HFFc6 (cell line): ENCODE measurements at places on chromosomes 12 and 14.

GRCh38 chr12:65269603-65270002, 8.9 kb upstream of the MSRB3 start:
- DNase-seq, result no peak

- no peak for DNase-seq
Observed at GRCh38 chr12:52122540-52122871, 43.0 kb downstream of the SMIM41 start.

DNA sequence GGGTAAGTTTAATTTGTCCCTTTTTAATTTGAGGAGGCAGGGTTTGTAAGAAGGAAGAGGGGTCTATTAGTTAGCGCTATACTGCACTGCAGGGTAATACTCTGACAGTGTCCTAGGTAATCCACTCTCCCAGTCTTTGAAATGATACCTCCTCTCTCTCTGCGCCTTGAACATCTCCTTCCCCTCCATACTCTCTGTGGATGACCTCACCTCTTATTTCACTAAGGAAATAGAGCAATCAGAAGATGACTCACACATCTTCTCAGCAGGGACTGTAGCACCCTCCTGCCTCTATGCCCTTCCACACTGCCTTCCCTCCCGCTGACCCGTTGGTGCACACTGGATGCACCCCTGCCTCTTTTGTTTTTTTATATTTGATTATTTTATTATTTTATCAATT, 94.2 kb downstream of the GRIP1 start:
- no peak for DNase-seq

DNA sequence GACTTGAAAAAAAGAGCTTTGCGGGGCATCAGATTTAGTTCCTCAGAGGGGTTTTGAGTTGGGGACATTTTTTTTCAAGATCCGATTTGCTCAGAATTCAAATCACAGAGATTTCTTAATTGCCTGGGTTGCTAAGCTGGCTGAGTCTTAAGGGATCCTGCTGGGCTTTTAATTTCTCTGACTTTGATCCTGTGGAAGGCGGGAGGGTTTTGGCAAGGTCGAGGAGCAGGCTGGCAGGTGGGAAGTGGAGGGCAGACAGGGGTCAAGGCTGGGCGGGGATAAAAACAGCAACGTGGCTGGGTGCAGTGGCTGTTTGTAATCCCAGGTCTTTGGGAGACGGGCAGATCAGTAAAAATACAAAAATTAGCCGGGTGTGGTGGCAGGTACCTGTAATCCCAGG, 33.5 kb upstream of the CCDC63 start:
- DNase-seq, result no peak

DNA sequence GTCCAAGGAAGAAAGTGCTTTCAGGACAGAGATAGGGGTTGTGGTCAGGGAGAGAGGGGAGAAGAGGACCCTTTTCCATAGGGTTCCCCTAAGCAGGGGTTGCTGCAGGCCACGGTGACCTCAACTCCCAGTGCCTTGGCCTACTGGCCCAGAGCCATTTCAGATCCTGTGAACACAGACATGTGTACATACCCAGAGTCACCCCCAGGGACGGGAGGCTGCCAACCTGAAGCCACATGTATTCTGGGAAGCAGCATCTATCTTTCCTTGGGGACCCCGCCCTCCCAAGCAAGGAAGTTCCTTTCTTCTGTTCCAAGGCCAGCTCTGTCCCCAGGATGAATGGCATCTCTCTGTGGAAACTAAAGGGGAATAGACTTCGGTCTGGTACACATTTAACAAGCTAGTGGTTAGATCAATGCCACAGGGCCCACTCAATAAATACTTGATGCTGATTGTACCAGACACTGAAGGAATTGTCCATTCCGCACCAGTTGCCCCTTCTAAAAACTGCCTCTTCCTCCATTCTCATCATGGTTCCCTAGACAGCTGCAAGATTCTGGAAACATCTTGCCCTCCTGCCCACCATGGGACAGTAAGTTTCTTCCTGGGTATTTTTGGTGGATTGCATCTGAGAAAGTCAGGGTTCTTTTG, 25.2 kb upstream of the DGLUCY start:
- no peak for DNase-seq

- DNase-seq, result no peak
Observed at GRCh38 chr14:69260190-69260860, 367 bp downstream of the GALNT16 start.

DNA sequence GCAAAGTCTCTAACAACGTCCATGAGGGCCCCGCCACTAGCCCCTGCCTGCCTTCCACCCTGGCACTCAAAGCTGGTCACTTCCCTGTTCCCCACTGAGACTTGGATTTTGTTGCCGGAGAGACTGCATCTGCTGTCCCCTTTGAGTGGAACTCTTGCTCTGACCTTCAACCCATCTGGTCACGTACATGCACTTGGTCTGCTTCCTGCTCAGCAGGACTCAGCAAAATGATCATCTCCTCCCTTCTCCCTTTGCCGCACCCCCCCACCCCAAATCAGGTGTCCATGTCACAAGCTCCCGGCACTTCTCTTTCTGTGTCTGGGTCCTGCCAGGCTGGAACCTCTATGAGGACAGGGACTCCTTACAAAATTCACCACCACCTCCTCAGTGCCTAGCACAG, 180.9 kb downstream of the CHST11 start:
- no peak for DNase-seq

GRCh38 chr12:132356691-132357622, 27.6 kb upstream of the GALNT9 start:
- DNase-seq, result peak; percentile 33

- no peak for DNase-seq
Observed at GRCh38 chr12:23757541-23757962, 191.9 kb downstream of the SOX5 start.

DNA sequence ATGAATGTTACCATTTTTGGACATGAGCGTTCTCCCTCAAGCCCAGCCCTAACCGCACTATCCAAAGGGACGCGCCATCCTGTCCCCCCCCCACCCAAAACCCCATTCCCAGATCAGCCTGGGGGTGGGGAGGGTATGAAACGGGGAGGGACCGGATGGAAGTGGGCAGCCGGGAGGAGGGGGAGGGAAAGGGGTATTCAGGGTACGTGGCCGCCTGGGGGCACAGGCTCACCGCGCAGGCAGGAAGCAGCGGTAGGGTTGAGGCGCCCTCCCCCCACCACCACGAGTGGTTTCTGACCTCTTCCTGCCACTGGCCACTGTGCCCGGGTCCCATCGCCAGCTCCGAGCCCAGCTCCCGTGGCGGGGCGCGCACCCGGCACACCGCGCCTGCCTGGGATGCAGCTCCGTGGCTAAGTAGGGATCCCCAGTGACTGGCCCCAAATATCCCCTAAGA, 1.4 kb downstream of the ACTN1 start:
- DNase-seq, result peak; percentile 90

GRCh38 chr14:37526994-37527393, 68.1 kb downstream of the FOXA1 start:
- no peak for DNase-seq

DNA sequence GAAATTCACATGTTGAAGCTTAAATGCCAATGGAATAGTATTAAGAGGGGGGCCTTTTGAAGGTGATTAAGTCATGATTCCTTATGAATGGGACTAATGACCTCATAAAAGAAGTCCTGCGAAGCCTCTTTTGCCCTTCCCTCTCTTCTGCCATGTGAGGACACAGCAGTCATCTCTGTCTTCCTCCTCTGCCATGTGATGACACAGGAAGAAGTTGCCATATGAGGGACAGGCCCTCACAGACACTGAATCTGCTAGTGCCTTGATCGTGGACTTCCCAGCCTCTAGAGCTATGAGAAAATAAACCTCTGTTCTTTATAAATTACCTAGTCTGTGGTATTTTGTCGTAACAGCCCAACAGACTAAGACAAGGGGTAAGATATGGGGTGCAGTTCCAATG, 100.7 kb downstream of the VCPKMT start:
- no peak for DNase-seq

DNA sequence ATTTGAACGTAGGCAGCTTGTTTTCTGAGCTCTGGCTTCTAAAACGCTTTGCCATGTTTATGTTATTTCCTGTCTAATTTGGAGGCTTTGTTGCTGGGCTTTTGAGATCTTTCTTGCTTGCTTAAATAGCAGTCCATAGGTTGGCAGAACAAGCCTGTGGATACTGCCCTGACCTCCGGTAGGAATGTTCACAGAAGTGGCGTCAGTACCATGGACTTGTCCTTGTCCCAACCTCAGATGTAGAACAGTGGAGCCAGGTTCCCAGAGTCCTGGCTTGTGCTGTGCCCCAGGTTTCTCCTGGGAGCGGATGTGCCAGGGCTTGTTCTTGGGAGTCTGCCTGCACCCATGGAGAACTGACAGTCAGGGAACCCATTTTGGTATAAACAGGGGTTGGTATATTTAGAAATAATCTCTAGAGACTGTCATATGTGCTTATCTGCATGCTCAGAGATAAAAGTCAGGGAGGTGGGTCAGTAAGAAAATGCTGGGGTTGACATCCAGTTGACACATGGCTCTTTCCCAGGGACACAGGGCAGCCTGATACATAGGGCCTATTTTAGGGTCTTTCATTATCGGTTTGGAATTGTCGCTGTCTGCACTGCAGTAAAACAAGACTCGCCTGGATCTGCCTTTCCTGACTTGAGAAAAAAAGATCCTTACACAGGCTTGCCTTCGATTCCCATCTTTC, 22.9 kb downstream of the CACNA1C start:
- no peak for DNase-seq

GRCh38 chr12:12812618-12813119, 477 bp upstream of the DDX47 start:
- DNase-seq, result no peak

- DNase-seq, result no peak
Observed at GRCh38 chr14:100891501-100892445, 11.7 kb downstream of the RTL1 start.

DNA sequence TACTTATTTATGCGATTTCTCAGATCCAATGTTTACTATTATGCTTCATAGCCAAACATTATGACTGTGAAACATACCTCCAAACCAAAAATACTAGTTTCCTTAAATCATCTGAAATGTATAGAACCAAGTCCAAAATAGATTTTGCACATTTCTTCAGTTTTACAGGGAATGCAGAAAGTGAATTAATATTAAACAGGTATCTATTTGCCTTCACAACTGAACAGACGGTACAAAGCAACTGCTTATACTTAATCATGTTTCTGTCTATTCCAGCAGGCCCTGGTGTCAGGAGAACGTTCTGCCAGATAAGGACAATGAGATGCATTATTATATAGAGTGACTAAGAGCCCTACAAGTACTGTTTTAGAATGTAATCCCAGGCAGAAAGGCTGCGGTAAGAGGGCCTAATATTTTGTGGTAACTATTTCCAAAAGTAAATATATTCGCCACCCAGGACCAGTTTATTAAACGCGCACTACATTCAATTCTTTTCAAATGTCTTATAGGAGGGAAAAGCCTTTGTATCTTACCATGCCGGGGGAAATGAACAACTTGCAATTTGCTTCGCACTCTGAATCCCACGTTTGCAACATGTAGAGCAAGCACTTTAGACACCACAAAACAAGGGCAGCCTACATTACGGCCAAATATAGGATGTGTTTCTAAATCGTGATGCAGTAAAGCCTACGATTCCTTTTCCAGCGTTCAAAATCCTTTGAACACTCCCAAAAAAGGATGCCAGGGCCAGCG, 1.5 kb downstream of the CORO1C start:
- DNase-seq, result peak; percentile 15

DNA sequence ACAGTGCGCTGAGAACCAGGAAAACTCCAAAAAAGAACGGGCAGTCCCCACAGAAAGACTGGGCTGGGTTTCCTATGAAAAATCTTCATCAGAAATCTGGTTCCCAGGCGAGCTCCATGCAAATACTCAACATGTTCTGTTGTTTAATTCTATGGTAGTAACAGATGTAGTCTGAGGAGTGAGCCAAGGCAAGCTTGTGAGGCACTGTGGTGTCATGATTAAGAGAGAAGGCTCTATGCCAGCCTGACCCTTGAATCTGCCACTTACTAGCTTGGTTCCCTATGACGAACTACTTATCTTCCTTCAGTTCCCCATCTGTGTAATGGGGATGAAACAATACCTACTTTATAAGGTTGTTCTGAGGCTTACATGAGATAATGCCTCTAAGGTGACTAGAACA, 10.7 kb downstream of the POMT2 start:
- no peak for DNase-seq

GRCh38 chr12:89352492-89353187, at the start of gene DUSP6:
Gene DUSP6 (minus strand): TSS chr12:89352501. CDS start chr12:89352039, 462 bp downstream.
- peak; percentile 100 for DNase-seq

- no peak for DNase-seq
Observed at GRCh38 chr14:94161981-94162380, 12.1 kb upstream of the PPP4R4 start.

- peak; percentile 12 for DNase-seq
Observed at GRCh38 chr12:95473231-95473883, 595 bp upstream of the METAP2 start.

- DNase-seq, result no peak
Observed at GRCh38 chr12:50859621-50860310, 17.0 kb downstream of the TMPRSS12 start.

DNA sequence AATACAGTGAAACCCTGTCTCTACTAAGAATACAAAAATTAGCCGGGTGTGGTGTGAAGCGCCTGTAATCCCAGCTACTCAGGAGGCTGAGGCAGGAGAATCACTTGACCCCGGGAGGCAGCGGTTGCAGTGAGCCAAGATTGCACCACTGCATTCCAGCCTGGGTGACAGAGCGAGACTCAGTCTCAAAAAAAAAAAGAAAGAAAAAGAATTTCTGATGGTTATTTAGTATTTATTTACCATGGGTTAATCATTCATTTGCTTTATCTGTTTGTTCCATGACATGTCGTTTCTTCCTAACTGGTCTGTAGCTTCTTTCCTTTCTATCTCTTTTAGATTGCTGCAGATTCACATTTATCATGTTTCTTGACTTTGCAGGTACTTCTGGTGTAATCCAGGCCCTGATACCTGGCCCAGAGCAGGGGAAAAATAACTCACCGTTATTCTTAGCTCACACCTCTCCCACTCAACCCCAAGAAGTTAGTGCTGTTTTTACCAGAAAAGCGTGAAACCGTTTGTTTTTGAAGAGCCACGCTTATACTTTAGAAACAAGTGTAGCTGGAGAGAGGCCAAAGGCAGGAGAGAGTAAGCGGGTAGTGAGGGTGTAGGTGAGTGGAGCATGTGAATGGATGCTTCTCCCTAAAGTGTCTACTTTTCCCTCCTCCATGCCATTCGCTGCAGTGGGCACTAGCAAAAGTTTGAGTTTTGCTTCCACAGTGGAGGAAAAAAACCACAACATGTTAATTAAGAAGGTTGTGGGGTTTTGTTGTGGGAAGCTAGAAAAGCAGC, 45.4 kb downstream of the SRGAP1 start:
- DNase-seq, result no peak

GRCh38 chr14:104599446-104599845, 5.1 kb downstream of the TMEM179 start:
- DNase-seq, result no peak

DNA sequence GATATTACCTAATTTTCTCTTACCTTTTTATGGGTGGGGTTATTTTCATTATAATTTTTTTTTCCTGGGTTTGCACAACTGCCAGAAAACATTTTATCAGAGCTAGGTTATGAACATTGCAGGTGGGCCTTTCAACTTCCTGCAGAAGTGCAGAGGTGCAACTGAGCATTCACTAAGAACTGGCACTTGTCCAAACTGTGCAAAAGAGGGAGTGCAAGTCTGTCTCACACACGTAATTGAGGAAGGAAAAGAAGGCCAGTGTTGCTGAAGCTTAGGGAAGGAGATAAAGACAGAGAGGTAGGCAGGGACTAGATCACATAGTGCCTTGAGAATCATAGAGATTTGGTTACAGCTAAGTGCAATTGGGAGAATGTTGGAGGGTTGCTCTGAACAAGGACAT, 14.1 kb upstream of the AMN1 start:
- no peak for DNase-seq
